ENCODE measurements at places on chromosomes 11 and 22. TPM values are rescaled to one million over a fixed set of nuclear protein-coding genes. Genes with fewer than 3 reads are reported as not detected.
A peak's percentile ranks its signal among the peaks of the same experiment; 100 is the strongest.

The JAML gene
- total RNA-seq = 140 TPM

The LBHD1 gene
- total RNA-seq = 22.3 TPM

The OR52H1 gene
- not detected for total RNA-seq

The POU2AF2 gene
- total RNA-seq = not detected

The MRGPRG gene
- not detected for total RNA-seq

The RIMBP3B gene
- total RNA-seq = 0.68 TPM

GRCh38 chr11:95716266-95716665 is 73.3 kb downstream of the FAM76B start:
- no peak overlapping the region for H3K27ac ChIP-seq
- DNase-seq = no peak
- no peaks in the 10 kb centered on the region for H3K36me3 ChIP-seq
- H3K27me3 ChIP-seq = no peaks in the 10 kb centered on the region

GRCh38 chr11:69167130-69167915 is 11.6 kb downstream of the SMIM38 start:
- peaks cover 8% of the 10 kb centered on the region for H3K27me3 ChIP-seq
- H3K27ac ChIP-seq = no peak overlapping the region
- no peak overlapping the region for H3K4me3 ChIP-seq
- peaks cover 14% of the 10 kb centered on the region for H3K4me1 ChIP-seq
- DNase-seq = no peak

GRCh38 chr22:36727927-36728488 is 24.5 kb upstream of the CACNG2 start:
- H3K27me3 ChIP-seq = peaks cover 10% of the 10 kb centered on the region
- H3K4me1 ChIP-seq = no peaks in the 10 kb centered on the region
- DNase-seq = no peak
- H3K4me3 ChIP-seq = no peak overlapping the region
- no peaks in the 10 kb centered on the region for H3K36me3 ChIP-seq
- no peak overlapping the region for H3K27ac ChIP-seq

DNA sequence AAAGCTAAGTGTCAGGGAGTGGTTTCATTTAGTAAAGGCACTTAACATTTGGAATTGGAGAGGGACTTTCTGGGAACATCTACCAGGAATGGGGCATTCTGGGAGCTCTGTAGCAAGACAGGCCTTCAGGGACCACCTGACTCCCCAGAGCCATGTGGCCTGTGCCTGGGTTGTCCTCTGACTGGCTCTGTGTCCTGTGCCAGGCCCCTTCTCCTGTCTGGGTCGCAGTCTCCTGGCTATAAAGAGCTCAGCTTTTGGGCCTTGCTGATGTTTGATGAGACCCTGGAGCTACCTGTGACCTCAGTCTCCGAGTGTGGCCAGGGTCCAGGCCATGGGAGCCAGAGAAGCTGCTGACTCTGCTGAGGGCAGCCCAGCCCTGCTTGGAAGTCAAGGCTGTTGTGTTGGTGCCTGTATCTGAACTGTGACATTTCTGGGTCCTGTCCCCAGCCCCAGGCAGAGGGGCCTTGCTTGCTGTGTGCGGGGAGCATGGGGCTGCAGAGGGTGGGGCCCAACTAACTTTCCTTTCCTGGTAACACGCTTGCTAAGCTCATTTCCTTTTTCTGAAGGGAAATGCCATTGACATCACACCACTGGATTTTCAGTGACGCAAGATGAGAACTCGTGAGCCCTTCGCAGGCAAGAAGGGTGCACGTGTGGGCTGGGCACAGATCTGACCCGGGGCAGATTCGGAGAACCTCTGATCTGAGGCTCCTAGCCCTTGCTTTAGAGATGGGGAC is 41.3 kb downstream of the LRRC32 start:
- peak; percentile 51 for DNase-seq
- H3K36me3 ChIP-seq = peaks cover 15% of the 10 kb centered on the region
- peaks cover 18% of the 10 kb centered on the region for H3K27me3 ChIP-seq

DNA sequence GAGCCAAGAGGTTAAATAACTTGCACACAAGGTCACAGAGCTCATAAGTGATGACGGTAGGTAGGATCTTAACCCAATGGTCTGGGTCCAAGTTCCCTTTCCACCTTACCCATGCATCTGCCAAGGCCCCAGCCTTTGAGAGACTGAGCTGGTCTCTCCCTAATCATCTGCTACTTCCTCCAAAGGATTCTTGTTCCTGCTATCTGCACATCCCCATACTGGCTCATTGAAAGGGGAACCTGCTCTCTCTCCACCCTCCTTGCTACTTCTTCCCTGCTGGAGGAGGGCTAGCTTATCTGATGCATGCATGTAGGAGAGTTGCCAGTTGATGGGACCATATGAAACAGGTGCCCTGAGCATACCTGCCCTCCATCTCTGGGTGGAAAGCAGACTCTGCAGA is 47.7 kb downstream of the COMMD9 start:
- H3K4me3 ChIP-seq = no peak overlapping the region
- no peak overlapping the region for H3K27ac ChIP-seq
- DNase-seq = no peak
- no peaks in the 10 kb centered on the region for H3K27me3 ChIP-seq
- H3K36me3 ChIP-seq = no peaks in the 10 kb centered on the region
- no peaks in the 10 kb centered on the region for H3K4me1 ChIP-seq

GRCh38 chr11:132186699-132187098 is 816.3 kb downstream of the NTM start:
- no peaks in the 10 kb centered on the region for H3K36me3 ChIP-seq
- no peak for DNase-seq
- H3K4me1 ChIP-seq = no peaks in the 10 kb centered on the region
- no peaks in the 10 kb centered on the region for H3K27me3 ChIP-seq
- no peak overlapping the region for H3K4me3 ChIP-seq
- no peak overlapping the region for H3K27ac ChIP-seq

DNA sequence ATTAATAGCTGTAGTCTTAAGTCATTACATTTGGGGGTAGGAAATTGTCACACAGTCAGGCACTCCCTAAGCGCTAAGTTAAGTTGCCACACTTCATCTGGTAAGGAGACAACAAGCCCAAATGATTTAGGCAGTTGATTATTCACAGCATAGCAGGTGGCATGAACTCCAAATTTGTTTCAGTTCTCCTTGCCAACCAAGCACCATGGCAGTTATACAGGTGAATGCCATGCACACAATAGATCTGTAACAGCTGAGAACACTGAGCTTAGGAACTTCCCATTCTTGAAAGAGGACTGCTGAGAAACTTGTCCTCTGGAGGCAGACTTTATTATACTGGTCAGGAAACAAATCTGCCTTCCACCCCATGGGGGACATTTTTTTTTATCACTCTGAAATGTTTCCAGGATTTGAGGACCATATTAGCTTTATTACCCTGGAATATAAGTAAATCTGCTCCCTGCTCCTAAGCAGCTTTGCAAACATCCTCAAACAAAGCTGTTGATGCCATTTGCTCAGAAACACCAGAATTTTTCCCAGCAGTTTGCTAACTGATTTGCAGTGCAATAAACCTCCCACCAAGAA is 5.1 kb upstream of the INTS4 start:
- no peaks in the 10 kb centered on the region for H3K36me3 ChIP-seq
- no peak for DNase-seq
- peaks cover 3% of the 10 kb centered on the region for H3K27me3 ChIP-seq

GRCh38 chr11:102260241-102260640 is 57.0 kb upstream of the BIRC3 start:
- DNase-seq = no peak
- no peak overlapping the region for H3K4me3 ChIP-seq
- H3K27ac ChIP-seq = no peak overlapping the region
- no peaks in the 10 kb centered on the region for H3K27me3 ChIP-seq
- H3K36me3 ChIP-seq = no peaks in the 10 kb centered on the region

GRCh38 chr22:27879923-27880322 is 39.1 kb downstream of the PITPNB start:
- H3K36me3 ChIP-seq = peaks cover 20% of the 10 kb centered on the region
- peak; percentile 35 for DNase-seq
- no peaks in the 10 kb centered on the region for H3K27me3 ChIP-seq

GRCh38 chr22:25853078-25853477 is 111.1 kb downstream of the MYO18B start:
- no peaks in the 10 kb centered on the region for H3K4me1 ChIP-seq
- peaks cover 3% of the 10 kb centered on the region for H3K27me3 ChIP-seq
- no peak overlapping the region for H3K27ac ChIP-seq
- DNase-seq = no peak
- H3K36me3 ChIP-seq = no peaks in the 10 kb centered on the region

GRCh38 chr22:36673821-36674220 is 29.7 kb downstream of the CACNG2 start:
- peaks cover 5% of the 10 kb centered on the region for H3K4me1 ChIP-seq
- no peak for DNase-seq
- no peaks in the 10 kb centered on the region for H3K36me3 ChIP-seq
- no peak overlapping the region for H3K4me3 ChIP-seq
- no peak overlapping the region for H3K27ac ChIP-seq

Measured in activated CD8-positive, alpha-beta T cell treated with anti-CD3 and anti-CD28 coated beads, Interleukin-2, amount 10 ng/mL, durations not matched to agents 7 days and 5 days (primary cell).